ENCODE measurements at places on chromosomes 7 and 10.
A peak's percentile ranks its signal among the peaks of the same experiment; 100 is the strongest.

- no peak for DNase-seq
Observed at GRCh38 chr7:26815426-26815825, 49.0 kb downstream of the SKAP2 start.

DNA sequence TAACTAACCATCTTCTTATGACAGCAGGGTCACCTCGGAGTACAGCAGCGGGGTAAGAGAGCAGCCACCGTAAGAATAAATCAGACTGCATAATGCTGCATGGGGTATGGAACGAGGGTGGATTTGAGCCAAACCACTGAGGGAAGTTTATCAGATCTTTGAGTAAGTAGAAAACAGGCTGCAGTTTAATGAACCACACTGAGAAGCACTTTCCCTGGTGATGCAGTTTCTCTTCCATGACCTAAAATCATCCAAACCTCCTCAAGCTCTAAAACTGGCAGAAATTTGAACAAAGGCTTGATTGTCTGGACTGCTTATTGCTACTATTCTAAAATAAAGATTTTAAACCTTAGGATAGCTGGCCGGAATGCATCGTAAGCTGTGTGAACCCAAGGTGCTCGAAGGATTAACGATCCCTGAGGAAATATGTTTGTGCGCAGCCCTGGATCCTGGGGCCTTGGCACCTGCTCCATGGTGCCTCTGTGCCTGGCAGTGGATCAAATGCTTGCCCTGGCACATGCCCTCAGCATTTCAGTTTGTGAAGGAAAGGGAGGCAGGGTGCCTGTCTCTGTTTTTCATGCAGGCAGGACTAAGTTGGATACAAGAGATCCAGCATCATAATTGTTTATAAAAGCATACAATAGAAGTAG, 322.7 kb downstream of the LHFPL3 start:
- no peak for DNase-seq

GRCh38 chr10:60314069-60314940, 75.4 kb downstream of the ANK3 start:
- DNase-seq = no peak

GRCh38 chr7:66873476-66873875, 47.5 kb upstream of the TMEM248 start:
- DNase-seq = no peak

DNA sequence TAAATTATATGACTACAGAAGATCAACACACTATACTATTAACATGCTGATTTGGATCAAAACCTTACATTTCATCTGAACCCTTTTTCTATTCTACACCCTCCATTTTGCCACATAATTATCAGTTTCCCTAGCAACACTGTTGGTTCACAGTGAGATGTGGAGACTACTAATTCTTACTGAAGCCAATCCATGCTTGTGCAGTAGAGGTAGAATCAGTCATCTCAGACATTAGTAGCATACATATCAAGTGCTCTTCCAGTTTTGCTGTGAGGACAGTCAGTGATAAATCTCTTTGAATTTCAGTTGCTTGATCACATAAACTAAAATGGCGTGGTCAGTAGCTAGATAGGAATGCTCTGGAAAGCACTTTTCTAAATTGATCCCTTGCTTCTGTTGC, 70.3 kb downstream of the PON1 start:
- DNase-seq = no peak

DNA sequence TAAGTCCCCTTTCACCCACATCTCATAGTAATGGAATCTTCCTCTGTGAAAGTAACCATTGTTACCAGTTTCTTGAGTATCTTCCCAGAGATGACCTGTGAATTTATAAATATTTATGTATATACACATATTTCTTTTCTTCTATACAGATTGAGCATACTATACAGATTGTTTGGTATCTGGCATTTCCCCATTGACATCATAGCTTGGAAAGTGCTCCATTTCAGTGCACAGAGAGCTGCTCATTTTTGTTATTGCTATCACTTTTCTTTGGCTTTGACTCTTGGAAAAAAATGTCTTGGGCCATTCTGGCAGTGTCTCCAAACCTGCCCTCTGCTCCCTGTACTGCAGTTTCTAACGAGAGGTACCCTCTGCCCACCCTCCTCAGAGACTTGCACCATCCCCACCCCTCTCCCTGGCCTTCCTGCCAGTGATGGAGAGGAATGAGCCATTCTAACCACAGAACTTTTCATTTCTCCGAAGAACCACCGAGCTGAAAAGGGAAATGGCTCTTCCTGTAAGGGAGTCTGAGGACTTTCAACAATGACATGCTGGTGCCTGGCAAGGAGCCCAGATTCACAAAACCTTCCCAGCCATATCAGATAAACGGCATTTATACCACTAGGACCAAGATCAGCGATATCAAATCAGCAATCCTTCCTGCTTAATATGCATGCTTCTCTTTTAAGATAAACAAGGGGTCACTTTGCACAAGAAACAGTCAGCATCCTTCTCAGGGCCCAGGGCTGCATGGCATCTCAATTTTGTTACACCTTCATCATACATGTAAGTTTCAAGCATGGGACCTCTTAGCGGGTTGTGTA, 19.7 kb upstream of the CCSER2 start:
- DNase-seq = peak; percentile 51

DNA sequence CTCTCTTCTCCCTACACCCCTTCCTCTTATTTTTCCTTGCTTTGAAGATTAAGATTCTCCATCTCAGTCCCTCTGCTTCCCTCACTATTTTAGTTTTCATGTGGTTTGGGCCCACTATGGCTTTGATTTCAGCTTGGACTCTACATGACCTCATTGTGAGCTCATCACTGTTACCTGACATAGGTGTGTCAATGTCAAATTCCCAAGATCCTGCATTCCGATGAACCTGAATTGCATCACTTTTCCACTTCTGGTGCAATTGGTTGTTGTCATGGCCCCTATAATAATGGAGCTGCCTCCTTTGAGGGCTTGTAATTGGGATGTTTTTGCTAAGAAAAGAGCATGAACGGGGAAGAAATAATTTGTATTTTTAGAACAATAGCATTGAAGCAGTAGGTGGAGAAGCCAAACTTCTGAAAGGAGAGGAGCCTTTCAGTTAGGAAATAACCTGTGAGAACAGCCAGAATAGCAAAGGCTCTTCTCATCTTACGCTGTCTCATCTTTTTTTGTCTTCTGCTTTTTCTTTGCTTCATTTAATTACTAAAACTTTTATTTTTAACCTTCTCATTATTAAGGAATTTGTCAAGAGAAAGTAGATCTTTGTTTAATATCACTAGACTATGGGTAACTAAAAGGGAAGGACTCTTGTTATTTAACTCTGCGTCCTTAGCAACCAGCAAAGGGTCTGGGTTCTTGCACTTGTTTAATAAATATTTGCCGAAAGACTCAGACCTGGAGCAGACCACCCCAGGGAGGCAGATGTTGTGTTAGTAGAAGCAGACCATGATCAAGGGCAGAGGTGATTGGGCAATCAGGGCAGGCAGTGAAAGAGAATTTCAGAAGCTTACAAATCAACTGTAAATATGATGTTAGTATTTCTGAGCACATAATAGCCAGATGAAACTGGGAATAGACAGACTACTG, 95.4 kb downstream of the TES start:
- DNase-seq = no peak

DNA sequence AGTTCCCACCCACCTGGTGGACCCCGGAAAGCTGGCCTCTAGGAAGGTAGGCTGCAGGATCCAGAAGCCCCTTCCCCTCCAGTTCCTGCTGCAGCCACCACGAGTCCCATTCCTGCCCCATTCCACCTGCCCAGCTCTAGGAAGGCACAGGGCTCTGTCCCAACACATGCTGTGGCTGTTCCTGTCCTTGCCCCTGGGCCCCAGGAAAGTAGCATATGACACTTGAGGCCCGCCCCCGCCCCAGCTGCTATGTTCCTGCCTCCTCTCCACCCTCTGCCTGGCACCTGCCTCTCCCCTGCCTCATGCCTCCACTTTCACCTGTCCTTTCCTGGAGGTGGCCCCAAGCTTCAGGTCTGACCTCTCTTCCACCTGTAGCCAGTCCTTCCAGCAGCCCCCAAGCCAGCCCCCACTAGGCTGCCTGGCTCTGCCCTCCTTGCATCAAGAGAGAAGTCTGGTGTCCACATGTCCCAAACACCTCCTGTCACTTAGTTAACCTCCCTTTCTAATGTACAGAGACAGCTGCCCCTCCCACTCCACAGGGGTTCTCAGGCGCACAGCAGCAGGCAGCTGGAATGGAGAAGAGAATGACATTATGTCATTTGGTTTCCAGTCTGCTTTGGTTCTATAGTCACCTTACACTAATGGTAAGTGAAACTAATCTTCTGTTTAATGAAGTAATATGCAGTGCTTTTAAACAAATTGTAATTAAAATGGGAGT, 22.7 kb downstream of the YKT6 start:
- no peak for DNase-seq

DNA sequence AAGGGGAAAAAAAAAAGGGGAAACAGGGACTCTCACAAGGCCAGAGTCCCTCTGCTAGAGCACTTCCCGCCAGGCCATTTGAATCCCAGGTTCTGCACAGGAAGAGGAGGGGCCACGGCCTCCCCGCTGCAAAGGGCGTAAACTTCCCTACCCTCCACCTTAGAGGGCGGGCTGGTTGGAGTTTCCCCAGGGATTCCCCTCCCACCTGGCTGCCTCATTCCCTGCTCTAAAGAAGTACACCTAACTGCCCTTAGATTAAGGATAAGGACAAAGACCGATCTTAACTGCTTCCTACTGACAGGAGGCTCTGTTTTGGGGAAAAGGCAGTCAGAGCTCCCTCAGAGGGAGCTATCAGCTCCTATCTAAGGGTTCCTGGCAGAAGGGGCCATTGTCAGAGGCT, 102.0 kb upstream of the ARMC3 start:
- no peak for DNase-seq

GRCh38 chr10:1600861-1601260, 136.5 kb downstream of the ADARB2 start:
- no peak for DNase-seq

DNA sequence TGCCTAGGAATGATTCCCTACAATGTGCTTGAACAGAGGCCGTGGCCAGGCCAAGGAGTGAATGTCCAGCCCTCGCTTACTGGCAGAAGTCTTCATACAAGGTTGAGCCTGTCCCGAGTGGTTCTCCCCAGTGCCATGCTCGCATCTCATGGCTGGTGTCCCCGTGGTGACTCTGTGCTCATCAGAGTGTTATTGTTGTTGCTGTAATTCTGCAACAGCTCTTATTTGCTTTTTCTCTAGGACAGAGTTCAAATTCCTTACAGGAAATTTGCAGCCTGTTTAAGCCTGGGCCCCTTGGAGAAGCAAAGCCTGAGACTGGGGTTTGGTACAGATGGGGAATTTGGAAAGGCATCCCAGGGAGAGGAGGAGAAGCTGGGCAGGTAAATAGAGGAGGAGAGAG, 157.7 kb upstream of the PRR15 start:
- no peak for DNase-seq

DNA sequence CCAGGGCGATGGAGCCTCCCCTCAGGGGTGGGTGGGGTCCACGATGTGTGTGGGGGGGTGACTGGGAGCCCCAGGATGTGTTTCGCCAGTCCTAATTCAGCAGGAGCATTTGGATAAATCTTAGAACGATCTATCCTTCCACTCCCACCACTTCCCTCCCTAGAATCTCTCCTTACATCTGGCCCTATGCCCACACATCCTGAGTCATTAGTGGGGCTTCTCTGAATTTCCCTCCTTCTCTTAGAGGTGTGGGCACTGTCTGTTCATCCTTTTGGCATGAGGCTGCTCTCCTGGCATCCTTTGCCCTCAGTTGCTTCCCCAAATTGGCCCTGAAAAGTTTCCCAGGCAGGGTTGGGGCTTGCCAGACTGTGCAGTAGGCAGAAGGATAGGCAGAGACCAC, 1.6 kb downstream of the GHRHR start:
- no peak for DNase-seq

GRCh38 chr10:131710142-131710861, 190.5 kb upstream of the PPP2R2D start:
- DNase-seq = no peak

DNA sequence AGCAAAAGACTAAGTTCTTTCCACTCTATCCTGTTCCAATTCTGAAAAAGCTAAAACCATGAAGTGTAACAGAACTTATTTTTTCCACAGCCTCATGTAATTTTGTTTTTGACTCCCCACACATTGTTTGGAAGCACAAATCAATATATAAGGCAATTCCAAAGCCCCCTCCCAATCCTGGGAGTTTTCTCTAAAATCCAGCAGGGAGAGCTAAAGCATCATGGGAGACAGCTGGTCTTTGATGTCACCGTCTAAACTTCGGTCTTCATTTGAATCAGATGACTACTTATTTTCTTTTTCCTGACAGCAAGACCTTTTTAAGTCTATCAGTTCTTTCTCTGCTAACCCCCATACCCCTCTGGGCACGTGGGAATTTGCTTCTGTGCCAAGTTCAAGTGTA, 33.3 kb upstream of the PON1 start:
- DNase-seq = no peak

- DNase-seq = no peak
Observed at GRCh38 chr10:51706225-51706624, 6.8 kb upstream of the CSTF2T start.

DNA sequence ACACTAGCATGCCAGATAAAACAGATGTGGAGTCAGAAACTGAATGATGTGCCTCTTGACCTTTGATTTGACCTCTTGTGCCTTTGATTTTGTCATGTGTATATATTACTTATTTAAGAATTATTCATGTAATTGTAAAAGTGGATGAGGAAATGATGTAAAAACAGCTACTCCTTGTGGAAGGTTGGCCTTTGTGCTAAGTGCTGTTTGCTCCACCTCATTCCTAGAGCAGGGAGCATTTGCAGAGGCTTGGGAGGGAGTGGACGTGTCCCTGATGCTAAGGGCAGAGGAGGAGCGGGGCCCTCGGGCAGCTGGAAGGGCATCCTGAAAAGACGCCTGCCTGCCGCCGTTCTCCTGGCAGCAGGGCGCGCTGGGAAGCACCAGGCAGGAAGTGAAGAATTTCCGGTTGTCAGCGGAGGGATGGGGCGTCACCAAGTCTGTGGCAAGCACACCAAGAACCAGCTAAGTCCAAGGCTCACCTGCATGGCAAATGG, 197.6 kb upstream of the ZNF32 start:
- DNase-seq = peak; percentile 64

GRCh38 chr10:31466313-31466712, 147.3 kb downstream of the ZEB1 start:
- no peak for DNase-seq

DNA sequence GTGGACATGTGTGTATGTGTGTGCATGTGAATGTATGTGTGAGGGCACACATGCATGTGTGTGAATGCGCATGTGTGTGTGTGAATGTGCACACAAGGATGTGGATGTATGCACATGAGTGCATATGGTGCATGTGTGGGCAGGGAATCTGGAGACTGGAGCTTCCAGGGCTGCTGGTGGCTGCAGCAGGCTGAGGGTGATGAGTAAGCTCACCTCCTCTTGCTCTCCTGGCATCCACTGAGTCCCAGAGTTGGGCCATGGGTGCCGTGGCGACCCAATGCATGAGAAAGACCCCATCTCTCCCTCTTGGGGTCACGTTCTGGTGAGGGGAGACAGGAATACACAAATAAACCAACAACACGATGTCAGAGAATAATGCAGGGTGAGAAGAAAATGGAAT, 33.3 kb upstream of the COL13A1 start:
- DNase-seq = no peak

DNA sequence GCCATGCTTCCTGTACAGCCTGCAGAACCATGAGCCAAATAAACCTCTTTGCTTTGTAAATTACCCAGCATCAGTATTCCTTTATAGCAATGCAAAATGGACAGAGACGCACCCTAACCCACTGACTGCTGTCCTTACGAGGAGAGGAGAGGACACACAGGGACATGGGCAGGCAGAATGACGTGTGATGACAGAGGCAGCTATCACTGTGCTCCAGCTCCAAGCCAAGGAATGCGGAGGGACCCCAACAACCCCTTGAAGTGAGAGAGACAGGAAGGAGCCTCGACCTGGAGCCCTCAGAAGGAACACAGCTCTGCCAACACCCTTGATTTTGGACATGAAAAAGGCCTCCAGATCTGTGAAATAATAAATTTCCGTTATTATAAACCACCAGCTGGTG, 46.6 kb upstream of the EBF3 start:
- DNase-seq = no peak

Measured in activated T-cell treated with anti-CD3 and anti-CD28 coated beads, Interleukin-2, amount 50 U/mL, for 24 hours (primary cell).